ENCODE measurements at places on chromosomes 6 and 20. TPM values are rescaled to one million over a fixed set of nuclear protein-coding genes. Genes with fewer than 3 reads are reported as not detected.

- H3K27me3 ChIP-seq = no peaks in the 10 kb centered on the region
- no peaks in the 10 kb centered on the region for H3K4me1 ChIP-seq
- no peak overlapping the region for H3K4me3 ChIP-seq
- peaks cover 16% of the 10 kb centered on the region for H3K36me3 ChIP-seq
- H3K27ac ChIP-seq = no peak overlapping the region
- no peak for DNase-seq
Measured at GRCh38 chr6:150940941-150941340, 75.4 kb downstream of the MTHFD1L start.

GRCh38 chr20:6048391-6048790 is 5.5 kb downstream of the LRRN4 start:
- peaks cover 7% of the 10 kb centered on the region for H3K4me1 ChIP-seq
- peaks cover 31% of the 10 kb centered on the region for H3K27me3 ChIP-seq
- no peaks in the 10 kb centered on the region for H3K36me3 ChIP-seq

GRCh38 chr20:35742741-35743523 is 872 bp upstream of the RBM39 start:
- peaks cover 35% of the 10 kb centered on the region for H3K36me3 ChIP-seq
- H3K27me3 ChIP-seq = no peaks in the 10 kb centered on the region
- H3K4me1 ChIP-seq = peaks cover 39% of the 10 kb centered on the region
- peak overlapping the region; percentile 100 for H3K27ac ChIP-seq
- peak overlapping the region; percentile 91 for H3K4me3 ChIP-seq
- peak; percentile 32 for DNase-seq

DNA sequence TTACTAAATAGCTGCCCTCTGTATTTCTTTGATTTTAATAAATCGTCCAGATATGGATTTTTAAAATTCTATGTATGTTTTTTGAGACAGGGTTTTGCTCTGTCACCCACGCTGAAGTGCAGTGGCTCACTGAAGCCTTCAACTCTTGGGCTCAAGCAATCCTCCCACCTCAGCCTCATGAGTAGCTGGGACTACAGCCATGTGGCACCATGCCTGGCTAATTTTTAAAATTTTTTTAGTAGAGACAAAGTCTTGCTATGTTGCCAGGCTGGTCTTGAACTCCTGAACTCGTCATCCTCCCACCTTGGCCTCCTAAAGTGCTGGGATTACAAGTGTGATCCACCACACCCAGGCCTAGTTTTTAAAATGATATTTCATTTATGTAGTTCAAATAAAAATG is 47.4 kb upstream of the DDR1 start:
- no peaks in the 10 kb centered on the region for H3K36me3 ChIP-seq
- no peak overlapping the region for H3K27ac ChIP-seq
- DNase-seq = no peak
- H3K4me3 ChIP-seq = no peak overlapping the region

The SNAP91 gene
- not detected for total RNA-seq
